AG10803 (cell line): ENCODE measurements at places on chromosomes 1 and 21.

- no peak for DNase-seq
Measured at GRCh38 chr1:244576259-244576892, 76.5 kb upstream of the DESI2 start.

GRCh38 chr1:192555399-192555798 is 20.2 kb upstream of the RGS1 start:
- DNase-seq = no peak

DNA sequence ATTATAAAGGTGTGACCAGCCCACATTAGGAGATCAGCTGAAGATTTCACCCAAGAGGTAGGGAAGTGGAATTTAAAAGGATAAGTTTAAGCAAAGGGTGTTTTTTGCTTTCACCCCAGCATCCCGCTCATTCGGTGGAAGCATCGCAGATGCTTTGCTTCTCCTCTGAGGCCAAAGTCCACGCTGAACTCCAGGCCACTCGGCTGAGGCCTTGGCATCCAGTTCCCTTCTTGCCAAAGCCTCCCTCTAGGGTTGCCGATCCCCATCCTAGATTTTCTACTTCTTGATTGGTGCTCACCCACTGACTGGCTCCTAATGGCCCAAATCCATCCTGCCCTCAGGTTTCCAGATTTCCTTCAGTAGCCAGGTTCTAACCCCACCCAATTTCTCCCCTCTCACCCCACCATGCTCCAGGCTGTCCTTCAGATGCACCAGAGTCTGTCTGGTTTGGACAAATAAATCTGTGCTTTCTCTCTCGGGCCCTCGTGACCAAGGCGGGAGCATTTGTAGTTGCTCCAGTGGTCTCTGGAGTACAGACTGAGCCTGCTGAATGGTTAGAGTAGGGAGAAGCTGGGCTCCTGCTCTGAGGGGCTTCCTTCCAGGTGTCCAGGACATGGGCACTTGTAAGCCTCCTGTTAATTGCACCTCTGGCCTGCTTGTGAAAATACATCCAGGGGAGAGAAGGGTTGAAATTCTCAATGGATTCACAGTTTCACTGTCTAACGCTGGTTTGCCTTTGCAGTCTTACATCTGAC is 193.2 kb downstream of the C1orf94 start:
- no peak for DNase-seq

GRCh38 chr1:115165776-115166175 is 76.5 kb upstream of the TSPAN2 start:
- peak; percentile 57 for DNase-seq

DNA sequence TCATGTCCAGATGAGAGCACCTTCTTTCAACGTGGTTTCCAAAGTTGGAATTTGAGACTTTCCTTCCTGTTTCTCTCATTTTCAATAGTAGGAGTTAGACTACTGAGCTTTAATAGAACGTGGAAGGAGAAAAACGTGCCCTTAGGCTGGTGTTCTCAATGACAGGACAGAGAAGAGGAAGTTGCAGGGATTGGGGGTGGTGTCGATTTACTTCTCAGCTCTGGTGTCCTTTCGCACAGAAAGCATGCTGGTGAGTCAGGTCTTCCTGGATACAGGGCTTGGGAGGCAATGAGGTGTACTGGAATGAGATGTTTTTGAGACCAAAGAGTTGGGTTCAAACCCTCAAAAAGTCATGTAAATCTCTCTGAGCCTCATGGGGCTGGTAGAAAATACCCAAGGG is 67.1 kb downstream of the HIVEP3 start:
- DNase-seq = peak; percentile 68

DNA sequence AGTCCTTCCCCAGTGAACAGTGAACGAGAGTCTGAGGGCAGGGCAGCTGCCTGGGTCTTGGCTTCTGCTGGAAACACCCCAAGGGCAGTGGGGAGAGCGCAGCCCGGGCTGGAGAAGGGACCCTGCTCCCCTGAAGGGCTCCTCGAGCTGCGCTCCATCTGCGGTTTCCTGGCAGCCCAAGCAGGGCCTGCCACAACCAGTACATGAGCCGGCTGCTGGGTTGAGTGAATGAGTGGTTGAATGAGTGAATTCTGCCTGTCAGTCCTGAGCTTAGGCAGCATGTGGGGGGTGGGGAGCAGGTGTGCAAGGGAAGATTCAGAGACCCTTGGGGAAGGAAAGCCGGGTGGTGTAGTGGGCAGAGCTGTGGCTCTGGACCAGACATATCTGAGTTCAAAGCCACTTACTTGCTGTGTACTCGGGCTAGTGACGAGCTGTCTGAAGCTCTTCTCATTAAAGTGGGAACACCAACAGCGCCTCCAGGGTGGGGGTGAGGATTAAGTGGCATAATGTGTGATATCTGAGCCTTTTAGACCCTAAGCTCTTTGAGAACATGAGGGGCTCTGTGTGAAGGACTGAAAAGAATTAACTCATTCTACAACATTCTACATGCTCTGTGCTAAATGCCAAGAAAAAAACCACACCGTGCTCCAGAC is 3.7 kb downstream of the OPRD1 start:
- no peak for DNase-seq

DNA sequence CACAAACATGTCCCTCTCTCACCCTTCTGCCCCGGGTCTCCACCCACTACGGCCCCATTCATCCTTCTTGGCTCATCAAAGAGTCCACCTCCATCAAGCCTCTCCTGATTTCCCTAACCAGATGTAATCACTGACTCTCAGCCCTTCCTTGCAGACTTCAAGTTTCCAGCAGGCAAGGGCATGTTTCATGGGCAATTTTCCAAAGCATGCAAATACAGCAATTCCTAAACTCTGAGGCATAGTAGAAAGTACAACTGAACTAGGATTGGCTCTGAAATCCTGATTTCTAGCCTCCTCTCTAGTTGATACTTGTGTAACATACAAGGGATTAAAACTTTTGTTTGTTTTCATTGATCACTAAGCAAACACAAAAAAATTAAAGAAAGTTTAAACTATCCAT is 109.1 kb upstream of the GADD45A start:
- DNase-seq = peak; percentile 91

GRCh38 chr1:53622531-53622930 is 116.4 kb downstream of the GLIS1 start:
- DNase-seq = no peak

DNA sequence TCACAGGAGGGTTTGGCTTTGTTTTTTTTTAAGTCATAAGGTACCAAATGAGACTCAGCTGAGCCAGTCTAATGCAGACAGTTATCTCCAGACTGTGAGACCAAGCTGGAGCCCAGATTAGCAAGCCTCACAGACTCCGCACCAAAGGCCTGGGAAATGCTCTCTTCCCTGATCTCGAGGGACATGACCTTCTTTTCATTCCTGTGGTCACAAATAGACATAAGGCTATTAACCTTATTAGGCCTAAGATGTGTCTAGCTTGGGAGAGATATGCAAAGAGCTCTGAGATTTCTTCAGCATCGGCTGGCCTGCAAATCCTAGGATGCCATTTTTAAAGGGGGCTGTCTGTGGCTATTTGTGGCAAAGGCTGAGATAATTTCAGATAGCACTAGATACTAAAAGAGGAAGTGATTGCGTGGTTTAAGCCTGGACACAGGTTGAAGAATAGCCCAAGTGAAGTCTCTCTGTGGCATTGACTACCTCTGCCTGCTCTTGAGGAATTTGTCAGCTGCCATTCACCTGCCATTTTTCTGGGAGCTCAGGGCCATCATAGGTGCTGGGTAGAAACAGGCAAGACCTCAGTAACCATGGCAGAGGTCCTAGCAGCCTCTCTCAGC is 301.3 kb downstream of the SIPA1L2 start:
- peak; percentile 27 for DNase-seq

- peak; percentile 12 for DNase-seq
Measured at GRCh38 chr1:201016211-201016651, 7.3 kb downstream of the KIF21B start.

- DNase-seq = peak; percentile 16
Measured at GRCh38 chr1:14987829-14988603, 165.5 kb upstream of the TMEM51 start.

- peak; percentile 70 for DNase-seq
Measured at GRCh38 chr21:42988236-42988965, 14.0 kb downstream of the PKNOX1 start.

DNA sequence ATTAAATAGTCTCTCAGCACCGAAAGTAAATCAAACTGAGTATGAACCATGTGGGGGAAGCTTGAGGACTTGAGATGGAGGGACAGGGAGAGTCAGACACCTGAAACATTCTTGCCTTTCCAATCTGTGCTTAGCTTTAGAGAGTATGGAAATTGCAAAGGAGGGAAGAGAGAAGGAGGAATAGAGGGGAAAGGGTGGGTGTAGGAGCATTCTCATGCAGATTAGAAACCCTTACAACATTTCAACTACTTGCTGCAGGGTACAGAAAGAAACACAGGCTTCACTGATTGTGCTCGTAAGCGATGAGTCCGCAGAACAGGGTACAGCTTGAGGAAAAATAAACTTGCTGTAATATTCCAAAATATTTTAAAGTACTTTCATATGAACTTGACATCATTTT is 73.8 kb downstream of the NIBAN1 start:
- no peak for DNase-seq

- peak; percentile 36 for DNase-seq
Measured at GRCh38 chr1:70768216-70768615, 279.4 kb downstream of the PTGER3 start.

GRCh38 chr1:2446394-2446793 is 29.7 kb upstream of the PLCH2 start:
- no peak for DNase-seq

GRCh38 chr1:231070758-231071444 is 30.8 kb upstream of the FAM89A start:
- DNase-seq = no peak

GRCh38 chr1:234047123-234047522 is 142.6 kb downstream of the SLC35F3 start:
- no peak for DNase-seq

GRCh38 chr21:26389971-26390641 is 183.0 kb downstream of the CYYR1 start:
- DNase-seq = peak; percentile 80

DNA sequence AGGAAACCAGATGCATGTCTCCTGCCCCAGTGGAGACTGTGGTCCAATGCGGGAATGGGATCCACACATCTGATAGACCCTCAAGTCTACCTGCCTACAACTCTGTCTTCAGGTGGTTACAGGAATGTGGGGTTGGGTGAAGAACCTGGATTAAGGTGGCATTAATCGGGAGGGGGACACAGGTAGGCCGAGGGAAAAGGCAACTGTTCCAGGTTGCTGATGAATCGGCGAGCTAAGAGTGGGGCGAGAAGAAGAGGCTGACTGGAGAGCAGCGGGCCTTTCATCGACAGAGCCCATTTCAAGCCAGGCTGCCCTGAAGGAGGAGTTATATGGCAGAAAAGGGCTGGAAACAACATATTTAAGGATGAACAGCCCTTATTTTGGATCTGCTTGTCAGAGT is 836 bp downstream of the CD2 start:
- DNase-seq = no peak

DNA sequence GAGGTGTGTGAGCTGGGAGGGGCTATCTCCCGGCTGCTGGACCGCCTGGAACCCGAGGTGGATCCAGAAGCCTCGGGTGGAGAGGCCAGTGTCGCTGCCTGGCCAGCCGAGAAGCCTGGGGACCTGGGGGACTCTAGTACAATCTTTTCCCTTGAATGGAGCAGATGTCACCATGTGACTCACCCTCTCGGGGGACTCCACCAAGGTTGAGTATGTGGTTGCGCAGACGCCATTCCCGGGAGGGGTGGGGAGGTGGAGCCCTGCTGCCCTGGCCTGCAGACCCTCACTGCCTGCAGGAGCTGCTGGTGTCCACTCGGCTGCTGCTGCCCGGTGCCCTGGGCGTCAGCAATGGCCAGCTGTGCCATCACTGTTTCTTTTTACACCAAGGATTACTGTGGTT is 40.3 kb downstream of the TP73 start:
- DNase-seq = no peak

- no peak for DNase-seq
Measured at GRCh38 chr1:53468374-53468773, 9.2 kb downstream of the DMRTB1 start.

GRCh38 chr1:192067360-192067759 is 90.9 kb upstream of the RGS18 start:
- DNase-seq = no peak

- DNase-seq = peak; percentile 25
Measured at GRCh38 chr1:43144237-43144636, 27.9 kb downstream of the EBNA1BP2 start.

- no peak for DNase-seq
Measured at GRCh38 chr21:29151931-29152330, 21.5 kb downstream of the MAP3K7CL start.

- peak; percentile 49 for DNase-seq
Measured at GRCh38 chr1:202501281-202501680, 152.8 kb downstream of the PPP1R12B start.

DNA sequence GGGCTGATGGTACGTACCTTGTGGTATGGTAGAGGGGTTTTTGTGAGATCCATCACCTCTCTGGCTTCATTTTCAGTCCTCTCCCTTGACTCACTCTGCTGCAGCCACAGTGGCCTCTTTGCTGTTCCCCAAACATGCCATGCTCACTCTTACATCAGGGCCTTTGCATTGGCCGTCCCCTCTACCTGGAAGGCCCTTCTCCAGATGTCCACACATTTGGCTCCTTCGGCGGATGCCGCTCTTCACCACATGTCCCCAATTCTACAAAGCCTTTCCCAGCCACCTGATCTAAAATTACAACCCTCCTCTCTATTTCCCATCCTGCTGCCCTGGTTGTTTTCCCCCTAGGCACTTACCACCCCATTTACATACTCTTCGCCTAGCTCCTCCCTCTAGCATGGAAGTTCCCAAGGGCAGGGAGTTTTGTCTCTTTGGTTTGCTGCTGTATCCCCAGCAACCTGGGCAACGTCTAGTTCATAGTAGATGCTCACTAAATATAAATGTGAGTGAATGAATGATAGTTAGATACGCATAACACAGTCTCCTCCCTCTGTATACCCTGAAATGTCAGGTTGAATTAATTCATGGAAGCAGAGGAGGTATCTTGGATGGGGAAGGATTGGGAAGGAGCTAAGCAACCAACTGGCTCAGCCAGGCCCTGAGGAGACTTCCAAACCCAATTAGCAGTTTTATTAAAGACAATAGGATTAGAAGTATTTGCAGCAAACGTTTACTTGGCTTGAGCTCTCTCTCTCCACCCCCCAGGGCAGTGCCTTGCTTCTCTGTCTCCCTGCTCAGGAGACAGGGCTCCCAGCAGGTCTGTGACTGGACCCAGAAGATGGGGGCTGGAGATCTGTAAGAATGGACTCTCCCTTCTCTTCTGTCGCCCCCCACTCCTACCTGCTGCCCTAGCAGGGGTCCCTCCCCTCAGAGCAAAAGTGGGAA is 264.2 kb downstream of the GRIK3 start:
- no peak for DNase-seq

- peak; percentile 91 for DNase-seq
Measured at GRCh38 chr21:27275294-27275927, 308.5 kb upstream of the ADAMTS5 start.

- no peak for DNase-seq
Measured at GRCh38 chr1:39671793-39672550, at the start of gene NT5C1A. NT5C1A (minus strand) TSS chr1:39672107; CDS start chr1:39672038, 69 bp downstream.

- no peak for DNase-seq
Measured at GRCh38 chr1:204295671-204296070, 64.1 kb downstream of the PLEKHA6 start.

- no peak for DNase-seq
Measured at GRCh38 chr1:196152086-196152485, 456.2 kb downstream of the KCNT2 start.
